ENCODE measurements at places on chromosomes 1 and 21.

GRCh38 chr1:186500804-186501203, 39.9 kb upstream of the PDC start:
- no peak for DNase-seq

- DNase-seq = no peak
These were observed 607.8 kb downstream of the NCAM2 start for GRCh38 chr21:21606041-21606440.

GRCh38 chr1:223248770-223249140, 105.7 kb upstream of the TLR5 start:
- DNase-seq = no peak

- DNase-seq = peak; percentile 70
These were observed 75.2 kb downstream of the KIFAP3 start for GRCh38 chr1:169999331-169999741.

DNA sequence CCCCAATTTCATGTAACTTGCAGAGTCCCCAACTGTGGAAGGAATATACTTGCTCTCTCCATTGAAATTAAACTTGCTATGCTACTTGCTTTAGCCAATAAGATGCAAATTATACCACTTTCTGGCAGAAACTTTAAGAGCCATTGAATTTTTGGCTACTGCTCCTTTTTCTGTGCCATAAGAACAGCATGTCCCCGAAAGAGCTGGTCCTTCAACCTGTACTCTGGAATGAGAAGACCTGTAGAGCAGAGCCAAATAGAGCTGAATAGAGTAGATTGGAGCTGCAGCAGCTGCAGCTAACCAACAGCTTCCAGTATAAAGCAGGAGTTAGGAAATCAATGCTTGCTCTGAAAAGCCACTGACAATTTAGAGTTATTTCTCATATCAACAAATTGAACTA, 472.3 kb upstream of the B3GALT2 start:
- no peak for DNase-seq

Data from kidney tubule cell (primary cell).